ENCODE measurements at places on chromosomes 12 and 14.

- peak; percentile 47 for DNase-seq
Observed at GRCh38 chr14:91350813-91351511, 66.7 kb downstream of the CCDC88C start.

DNA sequence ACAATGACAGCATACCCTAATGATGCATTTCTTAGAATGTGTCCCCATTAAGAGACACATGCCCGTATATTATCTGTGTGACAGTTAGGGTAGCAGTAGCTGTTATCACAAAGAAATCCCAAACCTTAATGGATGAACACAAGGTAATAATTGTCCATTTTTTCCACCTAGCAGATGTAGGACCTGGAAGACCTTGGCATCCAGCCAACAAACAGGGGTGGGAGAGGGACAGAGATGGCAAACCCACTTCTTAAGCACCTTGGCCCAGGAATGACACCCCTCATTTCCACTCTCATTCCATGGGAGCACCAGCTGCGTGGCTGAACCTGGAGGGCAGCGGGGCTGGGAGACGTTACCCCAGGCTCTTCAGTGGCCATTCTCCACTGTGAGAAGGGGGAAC is 679.0 kb downstream of the AACS start:
- no peak for DNase-seq

DNA sequence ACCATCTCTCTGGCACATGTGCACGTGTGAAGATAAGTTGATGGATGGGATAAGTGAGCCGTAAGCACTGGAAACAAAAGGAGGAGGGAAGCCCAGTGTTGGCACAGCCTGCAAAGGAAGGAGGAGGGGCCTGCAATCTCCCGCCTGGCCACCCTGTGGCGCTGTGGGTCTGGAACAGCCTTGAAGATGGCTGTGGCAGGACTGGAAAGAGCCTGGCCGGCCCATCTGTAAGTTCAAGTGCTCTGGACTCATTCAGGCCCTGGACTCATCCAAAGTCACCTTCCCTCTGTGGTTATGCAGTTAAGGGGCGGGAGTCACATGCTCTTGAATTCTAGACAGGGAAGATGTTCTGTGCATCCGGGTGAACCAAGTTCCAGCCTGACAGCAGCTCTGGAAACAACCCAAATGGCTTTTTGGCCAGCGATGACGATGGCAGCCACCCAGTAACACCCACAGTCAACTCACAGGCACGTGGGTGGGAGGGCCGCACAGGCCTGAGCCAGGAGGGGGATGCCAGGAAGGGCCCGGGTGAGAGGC is 50.4 kb downstream of the CHGA start:
- no peak for DNase-seq

GRCh38 chr12:8637666-8638065 is 25.0 kb downstream of the MFAP5 start:
- DNase-seq = no peak

DNA sequence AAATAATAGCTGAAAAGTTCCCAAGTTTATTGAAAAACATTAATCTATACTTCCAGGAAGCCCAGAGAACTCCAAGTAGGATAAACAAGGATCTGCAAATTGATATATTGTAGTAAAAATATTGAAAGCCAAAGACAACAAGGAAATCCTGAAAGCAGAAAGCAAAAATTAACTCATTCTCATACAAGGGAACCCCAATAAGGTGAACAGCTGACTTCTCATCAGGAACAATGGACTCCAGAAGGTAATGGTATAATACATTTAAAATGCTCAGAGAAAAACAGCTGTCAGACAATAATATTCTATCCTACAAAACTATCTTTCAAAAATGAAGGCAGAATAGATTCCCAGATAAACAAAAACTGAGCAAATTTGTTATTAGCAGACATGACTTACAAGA is 138.1 kb upstream of the BMP4 start:
- DNase-seq = no peak

GRCh38 chr14:65892315-65892714 is 479.8 kb downstream of the FUT8 start:
- DNase-seq = no peak

- no peak for DNase-seq
Observed at GRCh38 chr12:52248541-52249461, 15.8 kb downstream of the KRT7 start.

- DNase-seq = no peak
Observed at GRCh38 chr12:89752341-89752740, 43.7 kb upstream of the ATP2B1 start.

DNA sequence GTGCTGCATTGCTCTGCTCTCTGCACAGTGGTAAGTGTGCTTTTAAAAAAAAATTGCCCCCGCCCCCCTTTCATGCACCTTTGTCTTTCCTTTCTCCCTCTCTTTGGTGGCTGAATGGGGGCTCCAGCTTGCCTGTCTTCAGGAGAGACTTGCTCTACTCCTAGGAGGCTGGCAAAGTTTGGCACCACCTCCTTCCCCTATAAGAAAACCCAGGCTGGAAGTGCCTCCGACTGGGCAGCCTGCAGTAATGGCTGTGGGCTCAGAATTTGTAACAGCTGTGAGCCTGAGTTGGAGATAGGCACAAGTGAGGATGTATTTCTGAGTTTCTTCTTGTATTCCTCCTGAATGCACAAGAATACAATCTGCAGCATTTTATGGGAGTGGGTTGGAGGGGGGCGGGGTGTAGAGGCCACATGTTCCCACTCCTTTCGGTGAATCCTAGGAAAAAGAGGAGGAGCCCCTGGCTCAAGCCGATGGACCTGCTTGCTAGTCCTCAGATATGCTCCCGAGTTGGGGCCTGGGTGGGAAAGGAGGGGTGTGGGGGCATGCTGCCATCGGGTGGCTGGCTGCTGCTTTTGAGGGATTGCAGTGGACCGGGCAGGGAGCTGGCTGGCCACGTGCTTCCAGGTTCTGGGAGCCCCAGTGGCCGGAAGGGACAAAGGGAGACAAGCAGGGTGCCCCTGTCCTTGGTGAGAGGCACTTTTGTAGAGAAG is 124.3 kb downstream of the TSPAN9 start:
- no peak for DNase-seq

- DNase-seq = no peak
Observed at GRCh38 chr12:58159941-58160340, 218.6 kb downstream of the ATP23 start.

- no peak for DNase-seq
Observed at GRCh38 chr12:26704214-26704613, 128.8 kb downstream of the ITPR2 start.

GRCh38 chr14:71328183-71328582 is 420.9 kb downstream of the PCNX1 start:
- DNase-seq = no peak

- DNase-seq = no peak
Observed at GRCh38 chr14:92362781-92363235, 39.8 kb downstream of the SLC24A4 start.

DNA sequence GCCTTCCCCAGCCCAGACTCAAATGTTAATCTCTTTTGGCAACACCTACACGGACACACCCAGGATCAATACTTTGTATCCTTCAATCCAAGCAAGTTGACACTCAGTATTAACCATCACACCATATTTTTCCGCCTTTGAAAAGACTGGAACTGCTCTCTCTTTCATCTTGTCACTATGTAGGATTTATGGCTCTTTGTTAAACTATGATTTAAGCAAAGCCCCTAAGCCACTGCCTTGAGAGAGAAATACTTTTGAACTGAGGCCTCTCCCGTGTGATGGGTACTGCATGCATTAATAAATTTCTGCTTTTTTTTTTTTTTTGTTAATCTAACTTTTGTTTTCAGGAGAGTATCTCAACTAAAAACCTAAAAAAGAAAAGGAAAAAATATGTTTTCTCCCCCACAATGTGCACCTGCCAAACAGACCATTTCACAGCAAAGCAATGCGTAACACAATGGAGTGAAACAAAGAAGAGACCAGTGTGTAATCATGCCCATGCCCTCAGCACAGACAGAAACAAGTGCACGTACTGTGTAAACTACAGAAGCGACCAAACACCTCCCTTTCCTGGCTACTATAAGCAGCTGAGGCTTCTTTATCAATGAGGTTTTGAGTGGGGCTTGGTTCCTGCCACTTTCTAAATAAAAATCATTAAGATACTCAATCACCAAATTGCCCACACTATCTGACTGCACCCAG is 28.3 kb upstream of the ETFBKMT start:
- DNase-seq = no peak

GRCh38 chr12:116188581-116188980 is 88.9 kb downstream of the MED13L start:
- DNase-seq = no peak

- DNase-seq = no peak
Observed at GRCh38 chr14:50741567-50741966, 73.5 kb upstream of the SAV1 start.

- DNase-seq = no peak
Observed at GRCh38 chr12:92434607-92435025, 268.2 kb upstream of the PLEKHG7 start.

Measured in effector memory CD8-positive, alpha-beta T cell (primary cell).